ENCODE measurements at places on chromosomes 7 and 10.

GRCh38 chr7:131354390-131354789 is 26.7 kb downstream of the MKLN1 start:
- no peak for DNase-seq

GRCh38 chr10:87093632-87094372 is 841 bp downstream of the GLUD1 start:
- DNase-seq, result peak; percentile 71

- DNase-seq, result no peak
Observed at GRCh38 chr7:99407872-99408378, 472 bp downstream of the PDAP1 start.

DNA sequence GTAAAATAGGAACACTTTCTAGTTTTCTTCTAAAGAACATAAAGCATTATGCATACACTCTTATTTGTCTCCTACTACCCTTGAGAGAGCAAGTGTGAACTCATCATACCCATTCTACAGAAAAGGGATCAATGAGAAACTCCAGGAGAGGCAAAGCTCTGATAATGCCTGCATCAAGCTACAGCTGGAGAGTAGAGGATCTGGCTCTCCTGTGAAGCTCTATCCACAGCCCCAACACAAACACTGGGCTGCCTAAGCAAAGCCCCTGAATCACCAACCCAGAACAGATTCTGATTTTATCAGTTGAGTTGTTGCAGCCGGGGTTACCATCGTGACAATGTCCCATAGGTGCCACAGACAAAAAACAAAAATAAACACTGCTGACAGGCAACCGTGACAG is 74.9 kb downstream of the NUDCD3 start:
- DNase-seq, result no peak

DNA sequence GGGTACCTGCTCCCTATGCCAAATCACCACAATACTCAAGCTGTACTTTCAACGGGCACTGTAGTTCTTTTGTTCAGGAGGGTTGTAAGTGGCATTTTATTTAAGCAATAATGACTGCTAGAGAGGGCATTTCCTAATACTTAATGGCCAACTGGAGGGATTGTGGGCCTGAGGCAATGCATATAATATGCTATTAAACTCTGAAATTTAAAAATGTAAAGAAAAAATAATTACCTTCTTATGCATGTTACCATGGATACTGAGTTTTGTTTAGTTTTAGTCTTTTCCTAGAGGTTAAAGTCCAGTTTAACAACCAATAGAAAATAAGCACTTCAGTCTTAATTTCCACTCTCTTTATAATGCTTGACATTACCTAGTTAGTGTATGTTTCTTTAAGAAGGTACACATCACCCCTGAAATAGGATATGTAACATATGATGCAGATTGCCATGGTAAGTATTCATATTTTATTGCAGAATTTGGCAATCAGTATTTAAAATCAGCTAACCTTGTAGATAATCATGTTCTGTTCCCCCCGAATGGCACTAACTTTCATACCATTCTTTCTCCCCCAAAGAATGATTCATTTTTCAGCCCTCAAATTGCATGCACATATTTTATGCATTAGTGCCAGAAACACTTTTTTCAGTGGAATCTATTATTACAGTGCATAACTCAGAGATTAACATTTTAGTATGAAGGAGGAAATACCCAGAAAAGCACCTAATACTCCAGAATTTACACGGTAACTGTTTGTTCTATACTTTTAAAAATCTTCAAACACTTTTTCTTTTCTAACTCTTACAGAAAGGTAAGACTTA is 90.3 kb upstream of the ZNF438 start:
- DNase-seq, result no peak

DNA sequence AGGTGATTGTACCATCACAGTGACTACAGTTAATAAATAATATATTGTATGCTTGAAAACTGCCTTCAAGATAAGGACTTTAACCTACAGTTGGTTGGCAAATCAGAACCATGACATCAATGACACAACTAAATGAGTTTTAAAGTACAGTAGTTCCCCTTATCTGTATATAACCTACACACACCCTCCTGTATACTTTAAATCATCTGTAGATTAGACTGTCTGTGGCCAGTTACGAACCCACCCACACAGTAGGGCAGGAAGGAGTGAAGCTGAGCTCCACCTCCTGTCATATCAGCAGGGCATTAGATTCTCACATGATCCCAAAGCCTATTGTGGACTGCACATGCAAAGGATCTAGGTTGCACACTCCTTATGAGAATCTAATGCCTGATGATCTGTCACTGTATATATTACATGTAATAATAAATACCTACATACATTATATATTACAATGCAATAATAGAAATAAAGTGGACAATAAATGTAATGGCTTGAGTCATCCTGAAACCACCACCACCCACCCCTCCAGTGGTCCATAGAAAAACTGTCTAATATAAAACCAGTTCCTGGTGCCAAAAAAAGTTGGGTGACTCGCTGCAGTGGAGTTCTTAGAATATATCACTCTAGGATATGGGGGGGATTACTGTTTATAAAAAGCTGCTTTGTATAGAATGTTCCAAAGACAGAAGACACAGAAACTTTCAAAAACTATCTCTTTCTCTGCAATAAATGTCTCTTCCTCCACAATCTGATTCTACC is 5.6 kb downstream of the TPK1 start:
- no peak for DNase-seq

DNA sequence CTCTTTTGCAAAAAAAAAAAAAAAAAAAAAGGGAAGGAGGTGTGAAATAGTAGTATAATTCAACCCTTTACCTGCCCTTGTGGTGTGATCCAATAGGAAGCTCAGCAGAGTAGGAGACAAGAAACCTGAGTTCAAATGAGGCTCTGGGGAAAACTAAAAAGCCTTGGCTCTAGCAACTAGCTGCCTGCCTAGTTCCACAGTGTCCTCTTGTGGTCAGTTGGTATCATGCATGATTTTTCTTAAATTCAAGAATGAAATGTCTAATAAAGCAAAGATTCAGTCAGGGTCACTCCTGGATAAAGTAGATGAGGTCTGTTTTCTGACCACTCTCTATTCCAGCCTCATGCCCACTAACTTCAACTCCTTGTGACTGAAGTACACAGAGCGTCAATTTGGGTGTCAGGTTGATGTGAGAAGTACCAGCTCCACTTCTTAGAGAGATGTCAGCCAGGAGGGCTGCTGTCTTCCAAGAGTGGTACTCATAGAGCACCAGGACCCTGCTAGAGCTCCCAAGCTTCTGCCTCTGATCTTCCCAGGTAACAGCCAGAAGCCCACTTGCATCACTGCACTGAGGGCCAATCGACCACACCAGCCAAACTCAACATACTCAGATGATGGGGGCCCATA is 10.5 kb downstream of the LSM5 start:
- no peak for DNase-seq

GRCh38 chr7:88111140-88111743 is 108.6 kb downstream of the SRI start:
- no peak for DNase-seq

GRCh38 chr7:128777156-128778123 is 1.8 kb upstream of the OPN1SW start:
- DNase-seq, result no peak

Measured in stimulated activated CD4-positive, alpha-beta T cell treated with anti-CD3 and anti-CD28 coated beads, Interleukin-4, amount 100 ng/mL, for 48 hours (primary cell).